CD8-positive, alpha-beta memory T cell (primary cell): ENCODE measurements at places on chromosomes 2 and 18.

- DNase-seq = no peak
Measured at GRCh38 chr2:239443666-239444567, 43.1 kb upstream of the HDAC4 start.

GRCh38 chr2:133459590-133459989 lies 108.7 kb downstream of the NCKAP5 start:
- DNase-seq = no peak

- no peak for DNase-seq
Measured at GRCh38 chr2:14675489-14675888, 43.0 kb downstream of the LRATD1 start.

- DNase-seq = no peak
Measured at GRCh38 chr2:5519286-5519685, 172.9 kb upstream of the SOX11 start.

DNA sequence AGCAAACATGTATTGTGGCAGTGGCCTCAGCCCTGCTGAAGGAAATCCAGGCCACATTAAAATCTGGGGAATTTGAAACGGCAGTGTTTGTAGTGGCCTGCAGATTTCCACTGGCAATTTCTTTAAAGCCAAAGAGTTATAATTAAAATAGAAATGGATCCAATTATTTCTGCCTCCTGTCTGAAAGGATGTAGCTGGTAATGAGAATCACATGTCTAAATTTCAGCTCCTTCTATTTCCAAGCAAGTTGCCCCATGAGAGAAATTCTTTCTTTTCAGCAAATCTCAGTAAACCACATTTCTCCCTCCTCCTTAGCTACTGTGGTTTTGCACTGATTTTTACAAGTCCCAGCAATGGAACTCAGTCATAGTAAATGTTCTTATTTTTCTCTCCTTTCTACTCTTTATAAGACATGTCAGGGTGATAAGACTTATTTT lies 55.4 kb upstream of the ZNF396 start:
- no peak for DNase-seq

DNA sequence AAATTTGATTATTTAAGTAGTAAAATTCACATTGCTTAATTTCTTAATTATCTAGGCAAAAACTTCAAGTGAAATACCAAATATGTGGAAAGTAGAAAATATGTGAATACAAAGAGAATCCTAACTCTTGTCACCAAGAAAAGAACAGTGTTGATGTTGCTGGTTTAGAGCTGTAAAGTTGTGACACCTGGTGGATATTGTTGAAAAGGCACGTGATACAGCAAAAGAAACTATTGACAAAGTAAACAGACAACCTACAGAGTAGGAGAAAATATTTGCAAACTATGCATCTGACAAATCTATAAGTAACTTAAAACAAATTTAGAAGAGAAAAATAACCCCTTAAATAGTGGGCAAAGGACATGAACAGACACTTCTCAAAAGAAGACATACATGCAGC lies 25.6 kb upstream of the ZC3H15 start:
- no peak for DNase-seq
